ENCODE measurements at places on chromosomes 3 and 15. TPM values are rescaled to one million over a fixed set of nuclear protein-coding genes. Genes with fewer than 3 reads are reported as not detected.

Gene ADAMTS7
- polyA plus RNA-seq = 13.7 TPM

DNA sequence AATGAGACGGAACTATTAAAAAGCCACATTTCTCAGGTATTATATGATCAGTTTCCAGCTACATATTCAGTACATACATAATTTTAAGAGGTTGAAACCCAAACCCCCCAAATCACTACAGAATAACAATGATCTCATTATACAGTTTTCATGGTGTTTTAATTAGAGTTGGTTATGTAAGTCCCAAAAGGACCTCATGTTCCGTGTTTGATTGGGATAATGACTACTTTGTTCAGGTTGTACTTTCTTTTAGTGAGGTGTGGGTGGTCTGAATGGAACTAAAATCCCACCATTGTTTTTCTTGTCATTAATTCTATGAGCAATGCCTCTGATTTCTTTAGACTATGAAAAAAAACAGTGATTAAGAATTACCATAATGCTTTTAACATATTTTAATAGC is 905.6 kb downstream of the NAALADL2 start:
- no peak for DNase-seq

GRCh38 chr3:113223475-113224281 is 12.3 kb downstream of the BOC start:
- DNase-seq = no peak

Gene NTRK3
- 2.6 TPM for polyA plus RNA-seq

Gene ZNF385D
- 26.2 TPM for polyA plus RNA-seq

DNA sequence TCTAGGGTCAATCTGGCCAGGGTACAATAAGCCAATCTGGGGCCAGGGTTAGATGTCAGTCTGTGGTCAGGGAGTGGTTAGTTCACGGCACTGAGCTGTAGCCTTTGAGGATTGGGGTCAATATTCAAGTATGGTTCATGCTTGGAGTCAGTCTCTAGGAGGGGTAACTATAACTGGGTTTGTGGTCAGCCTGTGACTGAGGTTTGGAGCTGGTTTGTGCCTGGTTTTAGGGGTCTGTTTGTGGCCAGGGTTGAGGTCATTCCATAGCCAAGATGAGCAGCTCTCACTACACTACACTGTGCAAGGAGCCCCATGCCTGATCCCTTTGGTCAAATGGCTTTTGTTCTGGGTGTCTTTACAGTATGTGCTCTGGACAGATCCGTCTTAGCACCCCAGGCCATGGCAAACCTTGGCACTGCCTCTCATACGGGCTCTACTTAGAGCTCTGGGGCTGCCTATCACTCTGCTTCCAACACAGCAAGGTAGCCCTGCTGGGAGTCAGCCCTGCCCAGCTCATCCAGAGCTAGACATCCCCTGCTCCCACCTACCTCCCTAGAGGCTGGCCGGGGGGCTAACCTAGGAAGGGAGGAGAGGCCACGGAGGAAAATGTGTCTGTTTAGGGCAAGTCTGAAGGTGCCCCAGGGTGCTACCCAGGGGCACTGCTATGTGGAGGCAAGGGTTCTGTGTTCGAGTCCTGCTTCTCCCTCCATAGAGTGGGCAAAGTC is 63.3 kb upstream of the CORO2B start:
- no peak for DNase-seq

DNA sequence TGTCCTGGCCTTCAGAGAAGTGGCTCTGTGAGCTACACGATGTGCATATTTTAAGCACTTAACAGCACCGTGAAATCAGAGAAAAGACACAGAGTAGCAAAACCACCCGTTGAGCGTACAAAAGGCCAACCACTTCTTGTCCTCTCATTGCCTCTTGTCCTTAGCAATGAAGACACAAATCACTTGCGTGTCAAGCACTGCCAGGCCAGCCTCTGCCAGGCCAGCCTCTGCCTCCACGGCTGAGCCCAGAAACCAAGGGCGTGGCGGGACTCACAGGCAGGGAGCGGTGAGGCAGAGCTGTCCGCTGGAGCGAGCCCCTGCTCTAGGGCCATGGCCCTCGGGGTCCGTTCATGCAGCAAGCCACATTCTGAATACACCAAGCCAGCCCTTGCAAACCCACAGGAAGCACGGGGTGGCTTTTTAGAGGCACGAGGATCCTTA is 4.0 kb downstream of the MUC4 start:
- no peak for DNase-seq

DNA sequence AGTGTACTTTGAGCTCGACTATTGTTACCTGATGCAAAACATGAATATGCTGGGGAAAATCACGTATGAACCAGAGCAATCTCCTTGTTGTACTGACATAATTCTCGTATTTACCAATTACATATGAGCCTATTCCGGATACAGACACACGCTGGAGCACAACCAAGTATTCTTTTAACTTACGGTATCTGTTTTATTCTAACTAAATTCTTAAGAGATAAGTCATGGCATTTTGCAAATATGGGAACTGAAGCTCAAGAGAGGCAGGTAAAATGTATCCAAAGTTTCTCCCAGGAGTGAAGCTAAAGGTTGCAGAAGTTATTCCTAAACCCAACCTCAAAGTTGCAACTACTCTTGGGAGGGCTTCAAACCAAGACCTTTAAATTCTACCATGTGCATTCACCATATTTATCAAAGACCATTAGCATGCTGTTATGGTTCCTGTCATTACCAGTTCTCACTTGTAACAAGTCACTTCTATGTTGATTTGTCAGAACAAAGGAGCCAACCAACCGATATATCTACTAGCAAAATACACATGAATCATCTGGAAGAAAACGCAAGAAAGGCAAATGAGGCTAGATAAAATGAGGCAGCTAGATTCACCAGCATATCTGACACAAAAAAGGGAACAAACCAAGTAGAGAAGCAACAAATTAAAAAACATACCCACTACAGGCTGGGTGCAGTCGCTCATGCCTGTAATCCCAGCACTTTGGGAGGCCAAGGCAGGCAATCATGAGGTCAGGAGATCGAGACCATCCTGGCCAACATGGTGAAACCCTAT is 17.8 kb downstream of the TBL1XR1 start:
- DNase-seq = no peak

Gene ZNF710
- polyA plus RNA-seq = 19.2 TPM

GRCh38 chr3:184525337-184526087 is 36.1 kb upstream of the EPHB3 start:
- no peak for DNase-seq

DNA sequence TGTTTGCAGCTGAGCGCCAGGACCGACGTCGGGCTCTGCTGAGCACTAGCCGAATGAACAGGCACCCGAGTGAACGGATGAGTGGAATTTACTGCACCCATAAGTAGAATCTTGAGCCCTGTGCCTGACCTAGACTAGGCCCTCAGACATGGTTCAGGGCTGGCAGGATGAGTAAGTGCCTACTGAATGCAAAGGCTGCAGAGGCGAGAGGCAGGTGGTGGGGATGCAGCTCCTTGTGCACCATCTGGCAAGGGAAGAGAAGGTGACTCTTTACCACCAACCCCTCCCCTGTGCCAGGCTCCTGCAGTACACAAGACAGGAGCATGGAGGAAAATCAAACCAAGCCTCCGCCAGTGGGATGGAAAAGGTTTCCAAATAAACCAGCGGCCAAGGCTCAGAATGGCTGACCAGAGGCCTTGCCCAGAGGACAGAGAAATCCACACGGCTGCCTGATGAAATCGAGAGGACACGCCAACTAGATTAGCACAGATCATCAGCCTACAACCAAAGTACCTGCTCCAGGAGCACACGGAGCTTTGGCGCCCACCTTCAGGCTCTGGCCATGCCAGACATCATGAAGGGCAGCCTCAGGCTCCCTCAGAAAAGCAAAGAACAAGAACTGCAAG is 141.7 kb upstream of the IQSEC1 start:
- no peak for DNase-seq

Gene TMEM40
- 30.9 TPM for polyA plus RNA-seq

DNA sequence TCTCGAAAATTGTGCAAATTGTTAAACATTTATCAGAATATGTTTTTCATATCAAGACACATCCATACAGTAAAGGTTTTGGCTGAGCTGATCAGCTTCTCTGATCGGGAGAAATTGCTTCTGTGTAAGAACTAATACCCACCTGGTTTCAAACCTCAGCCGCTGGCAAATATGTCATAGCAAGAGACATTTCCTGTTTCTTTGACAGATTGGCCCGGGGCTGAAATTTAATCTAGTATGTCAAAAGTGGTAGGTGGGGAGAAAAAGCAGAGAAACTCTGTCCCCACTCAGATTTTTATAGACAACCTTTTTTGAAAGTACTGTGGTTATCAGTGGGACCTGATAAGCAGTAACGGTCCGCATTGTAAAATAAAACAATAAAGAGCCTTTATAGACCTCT is 88.8 kb upstream of the SLC24A5 start:
- DNase-seq = no peak

Gene MNS1
- polyA plus RNA-seq = 5.4 TPM

Gene PLSCR5
- not detected for polyA plus RNA-seq

GRCh38 chr15:47610736-47611135 is 106.6 kb upstream of the SEMA6D start:
- DNase-seq = no peak

Gene LRRFIP2
- polyA plus RNA-seq = 40.5 TPM

DNA sequence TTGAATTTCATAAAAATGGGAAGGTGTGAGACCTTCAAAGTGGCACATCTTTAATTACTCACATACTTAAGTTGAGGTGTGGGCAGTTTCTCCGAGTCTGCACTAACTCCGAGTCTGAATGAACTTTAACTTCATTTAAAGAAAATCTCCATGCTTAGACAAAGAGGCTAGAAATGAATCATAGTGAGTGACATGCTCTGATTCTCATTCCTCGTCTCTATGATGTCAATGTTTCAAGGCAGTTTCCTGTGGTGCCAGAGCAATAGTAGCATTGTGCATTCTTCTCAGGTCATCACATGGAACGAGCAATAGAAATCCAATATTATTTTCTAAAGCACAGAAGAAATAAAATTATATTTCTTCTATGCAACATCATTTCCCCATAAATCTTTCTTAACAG is 224.8 kb downstream of the KCNMB2 start:
- DNase-seq = no peak

DNA sequence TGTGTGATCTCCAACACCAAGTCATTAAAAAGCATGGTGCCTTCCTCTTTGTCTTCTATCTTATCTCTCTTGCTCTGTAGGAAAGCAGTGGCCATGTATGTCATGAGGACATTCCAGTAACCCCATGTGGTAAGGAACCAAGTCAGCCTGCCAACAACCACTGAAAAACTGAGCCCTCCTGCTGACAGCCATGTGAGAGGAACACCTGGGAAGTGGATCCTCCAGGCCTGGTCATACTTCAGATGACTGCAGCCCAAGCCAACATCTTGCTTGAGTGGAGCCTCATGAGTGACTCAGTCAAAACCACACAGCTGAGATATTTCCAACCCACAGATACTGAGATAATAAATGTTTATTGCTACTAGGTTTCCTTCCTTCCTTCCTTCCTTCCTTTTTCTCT is 597.3 kb downstream of the ZIC1 start:
- no peak for DNase-seq

Gene HGD
- 0.47 TPM for polyA plus RNA-seq

Gene PAK6
- 0.83 TPM for polyA plus RNA-seq

GRCh38 chr3:149959443-149959842 is 11.3 kb downstream of the PFN2 start:
- DNase-seq = no peak

GRCh38 chr3:110956081-110956480 is 115.5 kb upstream of the NECTIN3 start:
- DNase-seq = no peak

GRCh38 chr3:141523615-141524375 is 37.0 kb downstream of the RASA2 start:
- DNase-seq = no peak

DNA sequence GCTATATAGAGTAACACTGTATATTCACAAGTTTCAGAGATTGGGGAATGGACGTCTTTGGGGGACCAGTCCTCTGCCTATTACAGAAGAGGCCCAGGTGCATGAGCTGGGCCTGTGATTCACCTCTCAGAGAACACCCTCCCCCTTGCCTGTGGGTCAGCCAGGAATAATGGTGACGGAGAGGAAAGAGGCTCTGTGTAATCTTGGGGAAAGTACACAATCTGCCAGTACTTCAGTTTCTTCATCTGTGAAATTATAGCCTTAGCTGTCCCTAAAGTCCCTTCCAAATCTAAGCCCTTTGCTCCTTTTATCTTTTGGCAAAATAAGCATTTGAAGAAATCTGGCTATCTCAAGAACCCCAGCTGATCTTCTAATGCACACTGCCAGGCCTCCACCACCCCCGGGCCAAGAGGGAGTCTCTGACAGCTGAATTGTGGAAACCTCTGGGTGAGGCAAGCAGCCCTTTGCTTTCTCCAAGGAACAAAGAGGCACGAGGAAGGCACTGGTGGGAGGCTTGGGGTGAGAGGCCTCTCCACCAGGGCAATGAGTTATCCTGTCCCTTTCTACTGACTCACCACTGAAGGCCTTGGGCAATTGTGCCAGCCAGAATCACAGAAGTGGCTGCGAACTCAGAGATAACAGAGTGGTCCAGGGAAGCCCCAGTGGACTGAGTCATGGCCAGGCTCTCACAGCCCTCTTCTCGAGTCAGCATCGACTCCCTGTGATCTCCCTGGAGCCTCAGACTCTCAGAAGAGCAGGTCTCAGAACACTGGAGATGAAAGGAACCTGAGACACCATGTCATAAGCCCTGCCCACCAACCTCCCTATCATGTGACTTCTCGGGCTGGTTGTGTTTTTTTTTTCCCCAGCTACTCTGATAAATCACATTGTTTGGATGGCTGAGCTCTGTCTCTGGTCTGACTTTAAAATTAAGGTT is 31.8 kb downstream of the CCNL1 start:
- DNase-seq = no peak

DNA sequence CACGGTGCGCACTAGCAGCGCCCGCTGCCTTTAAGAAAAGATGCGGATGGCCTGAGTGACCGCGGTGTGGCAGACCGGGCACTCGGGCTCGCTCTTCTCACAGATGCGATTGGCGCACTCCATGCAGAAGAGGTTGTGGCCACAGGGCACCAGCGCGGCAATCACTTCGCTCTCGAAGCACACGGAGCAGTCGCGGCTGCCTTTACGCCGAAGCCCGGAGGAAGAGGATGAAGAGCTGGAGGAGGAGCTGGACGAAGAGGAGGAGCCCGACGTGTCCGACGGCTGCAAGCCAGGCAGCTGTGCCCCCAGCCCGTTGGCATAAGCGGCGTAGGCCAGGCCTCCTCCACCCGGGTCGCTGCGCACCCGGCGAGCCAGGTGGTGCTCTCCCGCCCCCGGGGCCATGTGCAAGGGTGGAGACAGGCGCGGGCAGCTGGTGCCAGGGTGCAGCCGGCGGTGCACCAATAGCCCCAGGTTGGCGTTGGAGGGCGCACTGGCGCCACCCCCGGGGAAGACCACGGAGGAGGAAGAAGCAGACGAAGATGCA is 2.6 kb downstream of the MEX3B start:
- DNase-seq = no peak

GRCh38 chr3:73427048-73427706 is 197.6 kb downstream of the PDZRN3 start:
- DNase-seq = no peak

Gene PDIA3
- polyA plus RNA-seq = 165 TPM

GRCh38 chr3:52216585-52217408 is 8.6 kb downstream of the TLR9 start:
- no peak for DNase-seq

DNA sequence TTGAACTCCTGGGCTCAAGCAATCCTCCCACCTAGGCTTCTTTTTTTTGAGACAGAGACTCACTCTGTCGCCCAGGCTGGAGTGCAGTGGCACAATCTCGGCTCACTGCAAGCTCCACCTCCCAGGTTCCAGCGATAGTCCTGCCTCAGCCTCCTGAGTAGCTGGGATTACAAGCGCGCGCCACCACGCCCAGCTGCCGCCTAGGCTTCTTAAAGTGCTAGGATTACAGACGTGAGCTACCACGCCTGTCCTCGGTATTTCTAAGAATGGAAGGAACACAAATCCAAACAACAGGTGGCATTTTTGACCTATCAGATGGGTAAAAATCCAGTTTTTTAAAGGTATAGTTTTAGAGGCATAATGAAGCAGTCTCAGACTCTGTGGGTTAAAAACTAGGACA is 113.8 kb downstream of the ANP32A start:
- DNase-seq = no peak
